ENCODE measurements at places on chromosomes 5 and 9. TPM values are rescaled to one million over a fixed set of nuclear protein-coding genes. Genes with fewer than 3 reads are reported as not detected.

DNA sequence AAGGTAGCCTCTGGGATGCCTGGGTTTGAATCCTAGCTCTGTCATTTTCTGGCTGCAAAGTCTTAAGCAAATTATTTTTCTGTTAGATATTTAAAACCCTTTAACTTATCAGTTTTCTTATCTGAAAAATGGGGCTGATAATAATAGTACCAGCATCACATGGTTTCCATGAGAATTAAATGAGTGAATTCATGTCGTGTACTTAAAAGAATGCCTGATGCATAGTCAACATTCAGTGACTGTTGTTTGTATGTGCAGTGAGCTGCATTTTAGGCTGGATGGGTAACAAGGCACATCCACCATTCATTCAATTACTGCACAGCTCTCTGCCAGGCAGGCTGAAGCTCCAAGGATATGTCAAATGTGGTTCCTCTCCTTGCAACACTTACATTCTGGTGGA lies 122.0 kb downstream of the PPP2R2B start:
- no peak for DNase-seq
- no peak overlapping the region for H3K4me3 ChIP-seq
- no peak overlapping the region for H3K27ac ChIP-seq

Gene PCA3
- total RNA-seq: not detected

Gene C5orf52
- total RNA-seq: not detected

- no peak overlapping the region for H3K27ac ChIP-seq
- no peaks in the 10 kb centered on the region for H3K27me3 ChIP-seq
- DNase-seq: no peak
- no peaks in the 10 kb centered on the region for H3K36me3 ChIP-seq
Measured at GRCh38 chr9:72864327-72864726, 88.5 kb downstream of the ALDH1A1 start.

Gene LCN1
- total RNA-seq: not detected

DNA sequence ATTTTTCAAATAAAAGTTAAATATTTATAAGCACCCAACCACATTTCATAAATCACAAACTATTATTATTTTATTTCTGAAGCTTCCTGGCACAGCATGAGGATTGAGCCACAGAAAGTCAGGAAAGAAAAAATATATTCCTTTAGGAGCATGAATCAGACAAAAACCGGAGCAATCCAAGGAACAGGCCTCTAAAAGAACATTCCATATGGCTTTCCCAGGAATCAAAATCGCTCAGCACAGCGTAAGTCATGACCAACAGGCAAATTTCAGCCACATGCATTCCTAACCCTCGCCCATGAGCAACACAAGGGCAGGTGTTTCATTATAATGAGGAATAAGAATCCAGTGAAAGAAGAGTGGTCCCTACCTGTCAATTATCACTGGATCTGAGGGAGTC lies 26.7 kb downstream of the EBF1 start:
- H3K27me3 ChIP-seq: no peaks in the 10 kb centered on the region
- no peaks in the 10 kb centered on the region for H3K4me1 ChIP-seq
- H3K4me3 ChIP-seq: no peak overlapping the region
- no peak overlapping the region for H3K27ac ChIP-seq
- peaks cover 8% of the 10 kb centered on the region for H3K36me3 ChIP-seq

Gene CCL27
- not detected for total RNA-seq

GRCh38 chr5:177312649-177313181 lies 1.0 kb upstream of the MXD3 start:
- H3K4me1 ChIP-seq: peaks cover 51% of the 10 kb centered on the region
- H3K36me3 ChIP-seq: no peaks in the 10 kb centered on the region
- no peak overlapping the region for H3K27ac ChIP-seq
- peak; percentile 57 for DNase-seq
- no peaks in the 10 kb centered on the region for H3K27me3 ChIP-seq
- H3K4me3 ChIP-seq: peak overlapping the region; percentile 80

GRCh38 chr9:72440992-72441847 lies 76.2 kb upstream of the ZFAND5 start:
- H3K36me3 ChIP-seq: no peaks in the 10 kb centered on the region
- no peaks in the 10 kb centered on the region for H3K27me3 ChIP-seq
- no peak overlapping the region for H3K4me3 ChIP-seq
- no peak for DNase-seq
- H3K4me1 ChIP-seq: peaks cover 26% of the 10 kb centered on the region
- no peak overlapping the region for H3K27ac ChIP-seq

GRCh38 chr5:135954899-135955298 lies at the start of gene LECT2:
Gene LECT2 (minus strand): TSS chr5:135954983. CDS start chr5:135954833, 150 bp downstream.
- no peak within 1 kb of the TSS for H3K4me3 ChIP-seq
- H3K27me3 ChIP-seq: peaks cover 5% of the 10 kb centered on the region
- H3K36me3 ChIP-seq: no peaks in the 10 kb centered on the region
- no peaks in the 10 kb centered on the region for H3K4me1 ChIP-seq

Gene GRIN1
- total RNA-seq: not detected

GRCh38 chr5:152314196-152314829 lies 90.8 kb downstream of the NMUR2 start:
- no peak overlapping the region for H3K27ac ChIP-seq
- H3K4me1 ChIP-seq: no peaks in the 10 kb centered on the region
- H3K27me3 ChIP-seq: no peaks in the 10 kb centered on the region

DNA sequence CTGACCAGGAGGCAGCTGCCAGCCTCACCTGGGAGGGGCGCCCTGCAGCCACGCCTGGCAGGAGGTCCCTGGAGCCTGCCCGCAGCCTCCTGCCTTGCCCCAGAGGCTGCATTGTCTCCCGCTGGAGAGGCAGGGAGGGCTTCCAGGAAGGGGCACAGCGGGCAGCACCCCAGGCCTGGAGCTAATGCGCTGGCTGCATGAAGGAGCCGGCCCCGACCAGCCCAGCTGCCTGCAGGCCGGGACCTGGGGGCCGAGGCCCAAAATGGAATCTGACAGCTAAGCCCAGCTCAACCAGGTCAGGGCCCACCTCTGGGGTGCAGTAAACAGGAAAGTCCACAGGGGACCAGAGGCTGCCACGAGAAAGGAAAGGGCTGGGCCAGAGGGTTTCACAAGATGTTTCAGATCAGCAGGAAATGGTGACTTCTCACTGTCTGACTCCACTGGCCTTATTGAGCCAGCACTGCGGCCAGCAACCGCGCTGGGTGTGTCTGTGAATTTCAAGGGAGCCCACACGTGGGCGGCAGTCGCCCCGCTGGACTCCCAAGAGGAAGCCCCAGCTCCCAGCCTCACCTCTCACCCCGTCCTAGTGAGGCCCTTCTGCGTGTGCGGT lies 18.6 kb upstream of the NOTCH1 start:
- no peak overlapping the region for H3K4me3 ChIP-seq
- peaks cover 6% of the 10 kb centered on the region for H3K4me1 ChIP-seq
- no peak overlapping the region for H3K27ac ChIP-seq
- no peak for DNase-seq

Gene COL5A1
- not detected for total RNA-seq

DNA sequence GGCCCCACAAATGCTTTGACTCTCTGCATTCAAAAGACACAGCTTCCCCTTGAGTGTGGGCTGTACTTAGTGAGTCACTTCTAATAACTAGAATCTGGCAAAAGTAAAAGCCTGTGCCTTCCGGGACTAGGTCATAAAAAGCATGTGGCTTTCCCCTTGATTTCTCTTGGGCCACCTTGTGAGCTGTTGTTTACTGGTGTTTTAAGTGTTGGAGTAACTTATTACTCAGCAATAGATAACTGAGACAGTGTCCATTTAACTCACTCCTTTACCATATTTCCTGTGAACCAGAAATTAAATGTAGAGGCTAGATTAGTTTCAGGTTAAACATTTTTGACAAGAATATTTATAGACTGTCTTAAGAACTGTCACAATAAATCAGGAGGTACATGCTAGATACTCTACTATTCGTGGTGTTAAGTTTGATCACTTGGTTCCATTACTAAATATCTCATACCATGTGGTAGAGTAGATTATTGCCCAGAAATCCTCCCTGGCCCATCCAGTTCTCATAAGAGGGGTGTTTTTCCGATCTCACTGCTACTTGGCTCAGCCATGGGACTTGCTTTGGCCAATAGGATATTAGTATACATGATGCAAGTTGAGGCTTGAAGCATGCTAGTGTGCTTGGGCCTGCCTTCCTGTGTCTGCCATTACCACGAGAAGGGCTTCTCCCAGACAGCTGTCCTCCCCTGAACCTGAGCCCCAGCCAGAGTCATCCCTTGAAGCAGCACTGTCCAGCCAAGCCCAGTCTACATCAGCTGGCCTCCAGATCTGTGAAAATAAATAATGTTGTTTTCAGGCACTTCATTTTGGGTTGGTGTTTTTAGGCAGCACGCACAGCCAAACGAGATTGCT lies 10.4 kb upstream of the CMBL start:
- H3K4me3 ChIP-seq: no peak overlapping the region
- H3K27me3 ChIP-seq: no peaks in the 10 kb centered on the region
- no peak for DNase-seq

DNA sequence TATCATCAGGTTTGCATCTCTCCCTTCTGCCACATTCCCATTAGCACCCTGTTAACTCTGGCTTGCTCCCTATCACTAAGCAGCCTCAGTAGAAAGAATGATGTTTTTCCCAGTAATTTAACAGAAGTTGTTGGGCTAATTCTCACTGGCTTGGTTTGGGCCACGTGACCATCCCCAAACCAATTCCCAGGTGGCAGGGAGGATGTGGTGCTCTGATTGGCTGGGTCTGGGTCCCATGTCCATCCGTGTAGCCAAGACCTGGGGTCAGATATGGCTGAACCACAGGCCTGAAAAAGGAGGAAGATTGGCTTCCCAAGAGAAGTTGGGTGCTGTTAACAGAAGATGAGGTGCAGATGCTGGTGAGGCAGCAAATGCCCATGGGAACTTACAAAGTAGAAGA lies 122.0 kb downstream of the BOD1 start:
- no peaks in the 10 kb centered on the region for H3K4me1 ChIP-seq
- H3K27me3 ChIP-seq: no peaks in the 10 kb centered on the region
- no peak overlapping the region for H3K4me3 ChIP-seq
- no peaks in the 10 kb centered on the region for H3K36me3 ChIP-seq
- no peak for DNase-seq

GRCh38 chr5:32274548-32275395 lies 38.0 kb downstream of the MTMR12 start:
- H3K4me1 ChIP-seq: peaks cover 28% of the 10 kb centered on the region
- no peak overlapping the region for H3K4me3 ChIP-seq
- no peak for DNase-seq

Gene GABBR2
- total RNA-seq: not detected

DNA sequence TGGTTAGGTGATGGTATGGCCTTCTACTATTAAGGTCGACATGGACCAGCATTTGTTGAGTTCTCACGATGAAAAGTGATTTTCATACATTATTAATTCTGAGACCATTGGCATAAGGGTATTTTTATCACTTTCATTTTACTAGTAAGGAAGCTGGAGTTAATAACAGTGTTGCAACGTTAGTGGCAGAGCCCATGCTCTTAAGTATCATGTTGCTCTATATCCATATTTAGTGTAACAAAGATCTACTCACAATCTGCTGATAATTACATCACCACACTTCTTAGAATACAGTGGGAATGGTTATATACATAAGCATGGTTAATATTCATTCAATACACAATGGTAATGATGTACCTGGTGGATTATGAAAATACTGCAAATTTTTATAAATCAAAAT lies 81.9 kb downstream of the PRR16 start:
- no peaks in the 10 kb centered on the region for H3K4me1 ChIP-seq
- no peak overlapping the region for H3K4me3 ChIP-seq
- no peaks in the 10 kb centered on the region for H3K36me3 ChIP-seq
- DNase-seq: no peak

Gene ROR2
- 0.49 TPM for total RNA-seq

DNA sequence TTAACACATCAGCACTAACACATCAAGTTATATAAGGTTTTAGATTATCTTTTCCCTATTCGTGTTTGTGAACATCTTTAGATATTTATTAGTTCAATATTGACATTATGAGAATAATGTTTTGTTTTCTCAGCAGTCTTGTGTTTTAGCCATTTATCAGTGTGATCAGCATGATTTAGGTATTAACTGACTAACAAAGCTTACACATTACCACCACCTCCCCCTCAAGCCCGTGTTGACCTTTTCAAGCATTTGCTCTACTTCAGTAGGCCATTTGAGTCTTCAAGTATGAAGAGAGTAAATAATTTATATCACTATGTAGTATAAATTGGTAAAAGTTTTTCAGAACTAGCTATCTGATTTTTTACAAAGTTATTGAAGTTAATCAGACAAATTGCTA lies 6.9 kb downstream of the PBX3 start:
- no peak overlapping the region for H3K4me3 ChIP-seq
- DNase-seq: no peak
- no peak overlapping the region for H3K27ac ChIP-seq
- H3K4me1 ChIP-seq: peaks cover 16% of the 10 kb centered on the region
- no peaks in the 10 kb centered on the region for H3K36me3 ChIP-seq

Gene ACOT12
- total RNA-seq: not detected

- no peaks in the 10 kb centered on the region for H3K36me3 ChIP-seq
- DNase-seq: no peak
- peak overlapping the region; percentile 42 for H3K27ac ChIP-seq
- H3K4me1 ChIP-seq: peaks cover 33% of the 10 kb centered on the region
Measured at GRCh38 chr9:90188656-90189055, 454.0 kb downstream of the DIRAS2 start.

Gene EQTN
- total RNA-seq: not detected

DNA sequence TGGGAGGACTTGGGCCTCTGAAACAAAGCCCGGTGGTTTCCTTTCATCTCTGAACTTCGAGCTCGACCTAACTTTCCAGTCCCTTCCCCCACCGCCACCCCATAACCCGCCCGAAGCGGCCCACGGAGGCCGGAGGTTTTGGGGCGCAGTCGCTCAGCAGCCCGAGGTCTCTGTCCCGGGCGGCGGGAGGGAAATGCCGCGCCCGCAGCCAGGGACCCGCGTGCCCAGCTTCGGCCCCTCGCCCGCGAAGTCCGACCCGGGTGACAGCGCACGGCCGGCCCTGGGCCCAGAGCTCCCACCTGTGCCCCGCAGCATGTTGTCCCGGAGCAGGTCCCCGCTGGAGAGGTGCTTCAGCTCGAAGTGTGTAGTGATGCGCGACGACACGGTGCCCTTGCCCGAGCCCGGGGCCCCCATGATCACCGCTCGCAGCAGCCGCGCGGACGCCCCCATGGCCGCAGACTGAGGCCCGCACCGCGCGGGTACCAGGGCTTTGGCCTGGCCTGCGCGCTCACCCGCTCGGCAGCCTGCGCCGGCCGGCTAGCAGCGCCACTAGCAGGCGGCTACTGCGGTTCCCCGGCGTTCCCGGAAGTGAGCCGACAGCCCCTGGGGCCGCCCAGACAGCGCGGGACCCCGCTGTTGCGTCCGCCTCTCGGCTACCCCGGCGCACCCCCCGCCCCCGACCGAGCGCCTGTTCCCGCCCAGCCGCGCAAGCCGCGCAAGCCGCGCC lies at the start of gene AK3:
Gene AK3 (minus strand): TSS at position 565 of the 727 bp plus-strand sequence. CDS start 115 bp downstream, at position 450.
- peak; percentile 92 for DNase-seq
- H3K27ac ChIP-seq: peak within 1 kb of the TSS; percentile 51
- no peaks in the 10 kb centered on the region for H3K36me3 ChIP-seq
- peaks cover 23% of the 10 kb centered on the region for H3K4me1 ChIP-seq

GRCh38 chr9:91825422-91825821 lies 124.6 kb downstream of the ROR2 start:
- no peak overlapping the region for H3K27ac ChIP-seq
- H3K27me3 ChIP-seq: no peaks in the 10 kb centered on the region
- no peaks in the 10 kb centered on the region for H3K4me1 ChIP-seq
- no peak overlapping the region for H3K4me3 ChIP-seq
- no peaks in the 10 kb centered on the region for H3K36me3 ChIP-seq

- H3K27ac ChIP-seq: no peak overlapping the region
- H3K4me3 ChIP-seq: no peak overlapping the region
- no peaks in the 10 kb centered on the region for H3K36me3 ChIP-seq
- no peaks in the 10 kb centered on the region for H3K4me1 ChIP-seq
- DNase-seq: no peak
Measured at GRCh38 chr5:83512061-83512745, 40.7 kb downstream of the VCAN start.

GRCh38 chr9:71937070-71937625 lies 25.7 kb downstream of the C9orf85 start:
- H3K4me3 ChIP-seq: no peak overlapping the region
- no peak for DNase-seq
- no peaks in the 10 kb centered on the region for H3K27me3 ChIP-seq
- peaks cover 9% of the 10 kb centered on the region for H3K4me1 ChIP-seq
- no peaks in the 10 kb centered on the region for H3K36me3 ChIP-seq
